EH (cell line): ENCODE measurements at places on chromosomes 6 and 20.

DNA sequence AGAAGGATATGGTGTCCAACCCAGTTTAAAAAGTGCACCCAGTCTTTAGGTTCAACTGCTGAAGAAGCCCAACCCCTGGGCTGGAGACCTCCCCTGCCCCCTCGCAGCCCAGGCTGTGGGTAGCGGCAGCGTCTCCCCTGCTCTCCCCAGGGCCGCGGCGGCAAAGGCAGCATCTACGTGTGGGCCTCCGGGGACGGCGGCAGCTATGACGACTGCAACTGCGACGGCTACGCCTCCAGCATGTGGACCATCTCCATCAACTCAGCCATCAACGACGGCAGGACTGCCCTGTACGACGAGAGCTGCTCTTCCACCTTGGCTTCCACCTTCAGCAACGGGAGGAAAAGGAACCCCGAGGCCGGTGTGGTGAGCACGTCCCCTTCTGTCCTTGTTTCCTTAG is 77.6 kb downstream of the BFSP1 start:
- DNase-seq = no peak

GRCh38 chr6:25061289-25061936 is 125.7 kb upstream of the RIPOR2 start:
- peak; percentile 78 for DNase-seq

DNA sequence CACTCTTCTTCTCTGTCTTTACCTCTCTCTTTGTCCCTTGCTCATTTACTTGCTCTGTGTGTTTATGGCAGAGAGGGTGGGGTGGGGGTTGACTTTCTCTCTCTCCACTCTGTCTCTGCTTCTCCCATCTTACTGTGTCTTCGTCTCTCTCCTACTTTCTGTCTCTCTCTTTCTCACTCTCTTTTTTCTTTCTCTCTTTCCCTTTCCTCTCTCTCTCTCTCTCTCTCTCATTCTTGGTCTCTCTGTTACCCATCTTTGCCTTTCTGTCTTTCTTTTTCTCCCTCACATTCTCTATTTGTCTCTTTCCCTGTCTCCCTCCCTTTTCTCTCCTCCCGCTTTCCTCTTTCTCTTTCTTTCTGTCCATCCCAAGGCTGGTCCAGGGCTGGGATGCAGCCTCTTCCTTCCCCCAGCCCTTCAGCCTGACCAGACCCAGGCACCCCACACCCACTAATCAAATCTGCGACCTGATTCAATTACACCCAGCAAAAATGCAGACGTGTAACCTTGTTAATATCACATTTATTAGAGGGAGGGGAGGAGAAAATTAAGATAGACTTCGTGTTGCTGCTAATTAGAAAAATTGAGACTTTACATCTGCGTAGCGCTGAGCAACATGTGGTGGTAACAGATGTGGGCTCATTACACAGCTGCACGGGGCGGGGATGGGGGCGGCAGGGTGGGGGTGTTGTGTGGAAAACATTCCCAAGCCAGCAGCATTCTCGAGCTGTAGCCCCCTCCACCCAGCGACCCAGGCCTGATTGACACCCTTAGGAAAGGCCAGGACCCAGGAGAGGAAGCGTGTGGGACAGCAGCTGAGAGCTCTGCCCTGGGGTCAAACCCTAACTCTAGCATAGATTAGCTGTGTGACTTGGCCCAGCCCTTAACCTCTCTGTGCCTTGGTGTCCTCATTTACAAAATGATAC is 124.9 kb upstream of the MAFB start:
- DNase-seq = no peak

DNA sequence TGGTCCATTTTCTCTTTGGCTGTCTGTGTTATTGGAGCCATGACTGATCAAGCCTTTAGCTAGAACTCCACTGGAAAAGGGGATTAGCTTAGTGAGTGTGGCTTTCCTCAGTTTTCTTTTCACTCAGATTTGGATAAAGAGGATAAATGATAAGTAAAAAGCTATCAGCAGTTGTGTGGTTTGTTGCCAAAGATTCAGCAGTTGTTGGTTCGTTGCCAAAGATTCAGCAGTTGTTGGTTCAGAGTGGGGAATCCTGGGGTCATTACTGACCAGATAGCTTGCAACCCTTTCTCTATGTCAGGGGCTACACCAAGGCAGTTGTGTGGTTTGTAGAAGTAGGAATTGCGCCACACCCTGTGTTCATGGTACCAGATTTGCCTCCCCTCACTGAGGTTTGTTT is 107.7 kb upstream of the SCP2D1 start:
- DNase-seq = no peak

- peak; percentile 70 for DNase-seq
These were observed 39.2 kb upstream of the NHSL1 start for GRCh38 chr6:138538390-138539031.

DNA sequence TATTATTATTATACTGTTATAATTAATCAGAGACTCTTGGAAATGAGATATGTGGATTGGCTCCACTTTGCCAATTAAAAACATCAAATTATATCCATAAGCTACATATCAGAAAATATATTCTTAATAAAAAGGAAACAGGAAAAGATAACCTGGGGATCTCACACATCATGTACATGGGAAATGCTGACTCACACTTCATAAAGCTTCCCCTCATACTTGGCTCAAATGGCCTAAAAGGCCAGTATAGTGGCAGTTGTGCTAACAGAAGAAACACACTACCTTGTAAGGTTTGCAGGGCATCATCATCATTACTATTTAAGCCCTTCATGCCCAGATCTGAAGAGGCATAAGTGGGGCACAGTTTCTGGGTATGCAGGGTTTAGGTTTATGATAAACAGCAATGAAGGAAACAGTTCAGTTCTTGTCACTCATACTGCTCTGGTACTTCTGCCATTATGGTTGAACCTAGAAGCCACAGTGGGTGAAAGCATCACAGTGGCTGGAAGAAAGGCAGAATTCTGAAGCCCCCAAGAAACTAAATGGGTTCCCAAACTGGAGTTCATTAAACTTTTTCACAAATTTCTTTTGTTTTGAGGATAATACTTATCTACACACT is 60.6 kb downstream of the BTBD9 start:
- no peak for DNase-seq

- DNase-seq = peak; percentile 18
These were observed 449.8 kb downstream of the HACE1 start for GRCh38 chr6:104409913-104410312.
